ENCODE measurements at places on chromosomes 4 and X. TPM values are rescaled to one million over a fixed set of nuclear protein-coding genes. Genes with fewer than 3 reads are reported as not detected.

CXorf49B gene
- not detected for polyA plus RNA-seq

SHROOM3 gene
- 35.4 TPM for polyA plus RNA-seq

DNA sequence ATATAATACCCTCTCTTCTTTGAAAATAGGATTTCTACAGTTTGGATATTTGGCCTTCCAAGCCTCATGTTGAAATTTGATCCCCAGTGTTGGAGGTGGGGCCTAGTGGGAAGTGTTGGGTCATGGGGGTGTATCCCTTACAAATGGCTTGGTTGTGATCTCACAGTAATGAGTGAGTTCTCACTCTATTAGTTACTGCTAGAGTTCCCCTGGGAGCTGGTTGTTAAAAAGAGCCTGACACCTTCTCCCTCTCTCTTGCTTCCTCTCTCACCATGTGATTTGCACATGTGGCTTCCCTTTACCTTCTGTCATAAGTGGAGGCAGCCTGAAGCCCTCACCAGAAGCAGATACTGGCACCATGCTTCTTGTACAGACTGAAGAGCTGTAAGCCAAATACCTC lies 73.9 kb downstream of the HDAC8 start:
- DNase-seq = no peak

MAGEA2 gene
- polyA plus RNA-seq = not detected

- no peak for DNase-seq
Observed at GRCh38 chrX:12802741-12803140, 11.5 kb downstream of the PRPS2 start.

TIMP1 gene
- 82.2 TPM for polyA plus RNA-seq

DDX53 gene
- polyA plus RNA-seq = not detected

RPL34 gene
- 2,261 TPM for polyA plus RNA-seq

DNA sequence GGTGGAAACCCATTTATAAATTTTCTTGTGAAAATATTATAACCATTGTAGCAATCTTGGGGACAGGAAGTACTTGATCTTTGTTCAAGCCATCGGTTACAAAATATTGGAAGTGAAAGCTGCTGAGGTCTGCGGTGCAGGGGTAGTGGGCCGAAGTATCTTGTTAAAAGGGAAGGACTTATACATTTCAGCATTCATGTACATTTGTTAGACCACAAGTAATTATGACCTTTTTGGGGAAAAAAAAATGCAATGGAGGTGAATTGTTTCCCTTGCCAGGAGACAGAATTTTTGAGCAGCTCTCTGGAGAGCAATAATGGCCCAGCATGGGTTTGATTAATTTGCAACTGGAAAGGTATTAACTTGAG lies 121.3 kb downstream of the EGF start:
- no peak for DNase-seq

FGF13 gene
- 30.8 TPM for polyA plus RNA-seq

GRCh38 chr4:150164055-150164454 lies 85.8 kb downstream of the DCLK2 start:
- DNase-seq = no peak

- DNase-seq = peak; percentile 77
Observed at GRCh38 chr4:212438-213188, 88.3 kb downstream of the ZNF718 start.

- DNase-seq = no peak
Observed at GRCh38 chr4:167100120-167100519, 134.2 kb downstream of the SPOCK3 start.

DNA sequence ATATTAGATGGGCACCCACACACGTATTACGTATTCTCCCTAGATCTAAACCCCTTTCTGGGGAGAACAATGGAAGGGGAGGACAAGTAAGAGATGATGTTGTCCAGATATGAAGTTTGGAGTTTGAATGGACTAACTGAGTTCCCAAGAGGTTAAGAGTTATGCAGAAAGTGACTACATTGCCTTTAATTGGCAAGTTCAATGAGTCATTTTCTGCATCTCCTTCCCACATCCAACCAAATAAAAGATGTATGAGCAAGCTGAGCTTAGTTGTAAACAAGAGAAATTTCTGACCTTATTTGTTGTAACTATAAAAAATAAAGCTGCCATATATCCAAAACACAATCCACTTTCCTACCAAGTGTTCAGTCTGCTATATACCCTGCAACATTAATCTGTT lies 50.5 kb downstream of the TIGD2 start:
- no peak for DNase-seq

DNA sequence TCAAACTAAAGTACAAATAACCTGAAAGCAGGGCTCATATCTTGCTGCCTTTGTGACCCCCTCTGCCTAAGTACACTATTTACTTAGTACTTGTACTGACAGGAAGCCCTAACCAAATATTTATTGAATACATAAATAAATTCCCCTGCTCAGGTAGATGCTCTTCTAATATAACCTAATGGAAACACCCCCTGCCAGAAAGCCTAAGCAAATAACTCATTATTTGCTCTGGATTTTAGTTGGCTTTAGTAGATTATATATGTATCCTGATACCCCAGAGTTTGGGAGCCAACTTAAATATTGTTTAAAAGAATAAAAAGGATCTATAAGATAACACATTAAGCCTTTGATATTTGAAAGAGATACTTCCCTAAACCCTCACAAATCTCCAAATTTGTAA lies 318.2 kb downstream of the PPP1R2C start:
- no peak for DNase-seq

- DNase-seq = no peak
Observed at GRCh38 chr4:3745886-3746656, 20.1 kb upstream of the ADRA2C start.

- no peak for DNase-seq
Observed at GRCh38 chr4:120018786-120019185, 47.9 kb downstream of the MAD2L1 start.

GRCh38 chr4:165129924-165130323 lies 17.3 kb upstream of the TMEM192 start:
- no peak for DNase-seq

SHROOM2 gene
- polyA plus RNA-seq = 18.9 TPM

DNA sequence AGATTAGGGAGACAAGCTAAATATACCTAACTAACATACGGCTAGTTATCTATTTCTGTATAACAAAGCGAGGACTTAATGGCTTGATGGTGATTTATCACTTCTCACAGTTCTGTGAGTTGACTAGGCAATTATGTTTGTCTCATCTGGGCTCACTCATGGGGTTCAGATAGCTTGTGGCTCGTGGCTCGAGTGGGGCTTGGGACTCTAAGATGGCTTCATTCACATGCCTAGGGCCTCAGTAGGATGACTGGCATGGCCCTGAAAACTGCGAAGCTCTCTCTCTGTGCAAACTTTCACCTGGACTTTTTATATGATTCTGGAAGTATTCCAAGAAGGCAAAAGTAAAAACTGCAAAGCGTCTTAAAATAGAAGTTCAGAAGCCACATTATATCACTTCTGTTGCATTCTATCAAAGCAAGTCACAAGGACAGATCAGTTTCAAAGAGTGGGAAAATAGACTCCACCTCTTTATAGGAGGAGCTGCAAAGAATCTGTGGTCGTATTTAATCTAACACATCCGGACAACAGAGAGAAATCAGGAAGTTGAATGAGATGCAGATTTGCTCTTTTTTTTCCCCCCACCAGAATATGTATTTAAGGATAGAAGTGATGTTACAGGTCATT lies 491.2 kb downstream of the INPP4B start:
- DNase-seq = no peak

DNA sequence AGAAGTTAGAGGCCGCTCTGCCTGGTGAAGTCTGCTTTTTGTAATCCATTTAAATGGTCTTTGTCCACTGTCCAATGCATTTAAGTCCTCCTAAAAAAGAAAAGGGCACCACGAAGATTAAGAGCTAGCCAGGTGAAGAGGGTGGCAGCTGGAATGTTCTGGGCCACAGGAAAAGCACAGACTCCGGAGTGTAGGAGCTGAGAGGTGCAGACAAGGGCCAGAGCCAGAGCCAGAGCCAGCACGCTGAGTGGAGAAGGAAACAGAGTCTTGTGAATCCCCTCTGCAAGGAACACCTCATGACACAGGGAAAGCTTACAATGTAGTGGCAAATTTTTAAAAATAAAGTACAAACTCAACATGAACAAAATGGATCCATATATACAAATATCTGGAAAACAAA lies 83.6 kb downstream of the TSPAN5 start:
- no peak for DNase-seq

IL13RA1 gene
- 72.0 TPM for polyA plus RNA-seq

GRCh38 chr4:8281519-8282133 lies 12.1 kb downstream of the HTRA3 start:
- DNase-seq = no peak

DNA sequence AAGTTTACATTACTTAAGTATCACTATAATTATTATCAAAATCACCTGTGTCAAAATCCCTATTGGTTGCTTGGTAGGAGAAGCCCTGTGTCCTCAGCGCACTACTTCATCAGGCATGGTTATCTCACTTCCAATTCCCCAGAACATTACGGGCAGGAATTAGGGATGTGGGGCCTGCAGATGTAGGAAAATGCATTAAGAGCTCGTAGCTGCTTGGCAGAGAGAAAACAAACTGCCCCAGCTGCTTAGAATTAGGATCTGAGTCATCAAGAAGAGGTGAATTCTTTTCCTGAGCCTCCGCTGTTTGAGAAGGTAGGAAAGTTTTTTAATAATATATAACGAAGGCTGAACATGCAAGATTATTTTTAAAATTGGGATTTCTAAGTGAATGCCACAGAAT lies 31.1 kb upstream of the CLNK start:
- DNase-seq = no peak

GRCh38 chr4:99357948-99358347 lies 5.4 kb upstream of the ADH1C start:
- DNase-seq = no peak

Measured in right renal cortex interstitium (tissue), 3 donors.